Activated T-cell treated with anti-CD3 and anti-CD28 coated beads for 1 hour (primary cell): ENCODE measurements at places on chromosomes 5 and 9.

DNA sequence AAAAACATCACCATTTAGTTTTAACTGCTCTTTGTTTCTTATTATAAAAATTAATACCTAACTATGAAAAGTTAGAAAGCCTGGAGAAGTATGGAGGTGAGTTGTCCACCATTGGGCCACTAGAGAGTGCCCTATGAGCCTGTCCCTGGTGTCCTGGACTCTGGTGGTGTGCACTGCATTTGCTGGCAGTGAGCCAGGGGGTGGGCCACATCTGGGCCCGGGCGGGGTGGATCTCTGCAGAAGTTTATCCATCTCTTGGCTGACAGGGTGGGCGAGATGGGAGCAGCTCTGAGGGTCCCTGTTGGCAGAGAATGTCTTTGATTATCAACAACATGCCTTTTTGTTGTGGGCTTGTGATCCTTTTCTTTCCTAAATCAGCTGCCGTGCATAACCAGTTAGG, 8.2 kb downstream of the TENT4A start:
- DNase-seq, result no peak

- DNase-seq, result no peak
These were observed 49.8 kb upstream of the PALM2AKAP2 start for GRCh38 chr9:109730228-109730627.

GRCh38 chr5:139385061-139386049, 2.3 kb upstream of the SLC23A1 start:
- no peak for DNase-seq

DNA sequence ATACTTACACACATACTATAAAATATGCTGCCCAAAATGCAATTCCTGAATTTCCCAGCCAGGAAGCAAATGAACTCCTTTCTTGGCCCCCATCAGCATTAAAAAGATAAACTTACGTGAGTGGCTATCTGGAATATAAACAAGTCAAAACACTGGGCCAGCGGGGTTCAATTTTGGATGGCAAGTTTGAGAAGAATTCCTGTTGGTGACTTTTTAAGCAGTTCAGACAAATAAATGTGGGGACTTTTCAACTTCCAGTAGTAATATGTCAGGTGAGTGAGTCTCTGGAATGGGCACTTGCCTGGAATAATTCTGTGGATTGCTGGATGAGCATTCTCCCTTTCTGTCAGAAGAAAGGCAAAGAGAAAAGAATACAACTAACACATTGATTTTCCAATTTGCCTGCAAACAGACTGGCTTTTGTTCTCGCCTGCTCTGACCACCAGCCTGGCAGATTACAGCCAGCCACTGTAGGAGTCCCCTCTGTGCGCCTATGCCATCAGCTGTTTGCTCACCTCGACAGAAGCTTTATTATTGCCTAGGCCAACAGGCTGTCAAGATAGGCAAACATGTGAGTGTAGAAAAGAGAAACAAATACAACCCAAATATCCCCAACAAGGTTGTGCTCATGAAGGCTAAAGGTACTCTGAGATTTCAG, 78.6 kb downstream of the MRPS27 start:
- no peak for DNase-seq

DNA sequence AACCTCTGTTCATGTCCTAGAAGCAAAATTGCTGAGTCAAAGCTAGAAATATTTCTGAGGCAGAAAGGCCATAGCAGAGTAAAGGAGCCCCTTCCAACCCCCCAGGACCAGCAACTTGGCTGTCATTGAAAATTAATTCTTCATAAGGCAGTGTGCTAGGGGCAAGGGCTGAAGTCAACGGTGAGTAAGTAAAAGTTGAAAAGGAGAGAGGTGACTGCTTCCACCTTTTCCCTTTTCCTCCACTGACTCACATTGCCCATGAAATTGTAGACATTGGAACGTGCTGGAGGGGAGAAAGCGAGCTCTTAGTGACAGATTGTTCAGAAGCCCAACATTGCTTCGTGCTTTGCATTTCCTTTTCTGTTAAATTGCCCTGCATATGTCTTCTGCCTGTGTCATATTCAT, 19.1 kb downstream of the GLRA1 start:
- DNase-seq, result no peak

- DNase-seq, result no peak
These were observed 6.7 kb downstream of the PITX1 start for GRCh38 chr5:135027266-135027696.

GRCh38 chr5:141559461-141559860, 59.3 kb downstream of the DIAPH1 start:
- no peak for DNase-seq

GRCh38 chr9:79264041-79264440, 307.7 kb upstream of the TLE4 start:
- no peak for DNase-seq

GRCh38 chr9:27719711-27720110, 146.4 kb upstream of the C9orf72 start:
- DNase-seq, result no peak

GRCh38 chr5:10564838-10565784, 1.2 kb downstream of the ANKRD33B start:
- DNase-seq, result no peak

DNA sequence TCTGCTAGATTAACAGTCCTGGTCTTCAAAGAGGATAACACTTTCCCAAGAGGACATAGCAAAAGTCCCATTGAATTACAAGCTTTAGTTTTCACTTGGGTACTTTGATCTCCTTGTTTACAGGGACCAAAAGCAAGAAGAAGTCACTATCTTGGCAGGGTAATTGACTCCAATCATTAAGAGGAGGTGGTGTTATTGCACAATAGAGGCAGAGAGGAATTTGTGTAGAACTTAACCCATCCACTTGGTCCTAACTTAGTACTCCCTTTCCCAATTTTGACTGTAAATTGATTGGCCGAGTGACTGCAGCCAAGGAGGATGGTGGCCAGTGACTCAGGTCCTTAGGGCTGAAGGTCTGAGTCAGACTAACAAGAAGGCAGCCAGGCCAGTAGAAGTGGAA, 9.3 kb upstream of the TRPC7 start:
- DNase-seq, result no peak

DNA sequence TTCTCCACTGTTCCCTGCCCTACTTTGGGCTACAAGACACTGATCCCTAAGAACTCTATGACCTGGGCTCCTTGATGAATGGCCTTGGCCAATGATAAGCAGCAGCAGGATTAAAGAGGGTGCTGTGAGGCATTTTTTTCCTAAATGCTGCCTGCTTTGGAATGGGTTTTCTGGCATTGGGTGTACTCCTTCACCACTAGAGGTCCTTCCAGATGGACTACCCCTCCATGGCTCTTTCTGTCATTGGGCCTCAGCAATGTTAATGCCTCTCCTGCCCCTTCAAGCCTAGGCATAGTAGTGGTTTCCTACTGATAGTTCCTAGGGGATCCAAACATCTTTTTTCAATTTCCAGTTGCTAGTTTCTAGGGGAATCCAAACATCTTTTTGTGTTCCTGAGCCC, 319.3 kb upstream of the RPS23 start:
- DNase-seq, result no peak

DNA sequence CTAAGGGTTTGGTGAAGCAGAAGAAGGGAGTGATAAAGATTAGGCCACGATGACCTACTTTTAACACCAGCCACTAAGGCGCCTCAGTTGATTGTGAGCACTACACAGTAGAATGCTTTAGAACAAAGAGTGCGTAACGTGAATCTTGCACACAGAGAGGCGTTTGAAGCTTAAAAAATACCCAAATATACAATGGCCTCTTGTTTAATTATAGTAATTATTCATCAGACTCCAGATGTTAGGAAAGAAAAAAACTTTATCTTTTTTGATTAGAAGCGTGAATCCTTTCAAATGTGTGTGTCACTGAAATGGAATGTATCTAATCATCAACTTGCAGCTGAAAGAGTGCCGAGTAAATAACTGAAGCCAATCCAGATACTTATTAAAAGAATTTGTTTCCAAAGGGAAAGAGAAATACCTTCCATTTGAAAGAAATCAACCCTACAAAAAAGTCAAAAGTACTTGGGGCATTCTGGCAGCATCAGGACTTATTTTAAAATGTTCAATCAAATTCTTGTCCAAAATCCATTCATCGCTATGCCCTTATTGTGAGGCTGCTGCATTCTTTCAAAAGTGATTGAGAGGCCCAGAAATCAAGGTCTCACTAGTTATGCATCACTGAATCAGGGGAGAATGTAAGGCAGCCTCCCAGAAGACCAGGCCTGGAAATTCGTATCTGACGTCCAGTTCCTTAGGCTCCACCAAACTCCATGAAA, 337.5 kb downstream of the ZNF608 start:
- no peak for DNase-seq

DNA sequence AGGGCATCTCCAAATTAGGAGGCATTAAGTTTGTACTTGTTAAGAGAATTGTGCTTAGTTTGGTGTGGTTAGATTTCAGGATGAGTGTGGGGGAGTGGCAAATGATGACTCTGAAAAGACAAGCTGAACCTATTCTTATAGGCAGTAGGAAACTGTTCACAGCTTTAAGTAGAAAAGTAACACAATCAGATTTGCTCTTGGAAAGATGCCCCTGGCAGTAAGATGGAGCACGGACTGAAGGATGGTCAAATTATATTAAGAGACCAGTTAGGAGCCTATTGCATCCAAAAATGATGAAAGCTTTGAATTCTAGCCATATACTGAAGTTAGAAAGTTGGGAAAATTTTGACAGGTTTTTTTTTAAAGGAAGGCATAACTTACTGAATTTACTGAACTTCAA, 254.2 kb upstream of the MEF2C start:
- no peak for DNase-seq

DNA sequence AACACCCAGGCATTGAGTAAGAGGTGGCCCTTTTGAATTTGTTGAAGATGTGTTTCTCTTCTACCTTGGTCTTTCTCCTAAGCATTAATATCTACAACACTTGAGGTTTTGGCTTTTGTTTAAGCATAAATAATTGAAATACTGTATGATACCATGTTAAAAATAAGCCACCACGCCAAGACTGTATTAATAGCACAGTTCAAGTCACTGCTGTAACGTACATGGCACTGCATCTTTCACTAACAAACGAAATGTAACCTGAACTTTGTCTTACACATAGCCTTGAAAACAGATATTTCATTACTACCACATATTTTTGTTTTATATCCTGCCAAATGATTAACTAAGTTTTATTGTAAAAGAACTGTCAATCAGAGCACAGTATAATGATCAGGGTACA, 112.8 kb downstream of the MLLT3 start:
- no peak for DNase-seq
